ENCODE measurements at places on chromosomes 6 and 20.

GRCh38 chr20:50378170-50379000 is 131.8 kb upstream of the PTPN1 start:
- DNase-seq, result no peak

GRCh38 chr20:48892891-48893290 is 28.6 kb upstream of the ARFGEF2 start:
- no peak for DNase-seq

DNA sequence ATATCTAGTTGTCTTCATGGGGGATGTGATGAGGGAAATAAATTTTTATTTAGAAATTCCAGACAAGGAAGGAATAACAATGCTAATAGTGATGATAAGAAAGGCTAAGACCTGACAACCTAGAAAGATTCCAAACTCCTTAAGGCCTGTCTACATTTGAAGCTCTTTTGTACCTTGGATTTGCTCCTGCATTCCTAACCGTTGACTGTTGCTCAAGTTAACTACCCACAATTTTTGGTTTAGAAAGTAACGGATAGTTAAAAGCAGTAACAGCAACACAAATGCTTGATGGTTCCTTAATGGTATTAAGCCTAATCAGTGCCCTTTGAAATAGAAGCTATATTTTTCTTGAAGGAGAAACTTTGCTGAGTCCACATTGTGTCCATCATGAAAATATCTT is 52.9 kb downstream of the TRMT11 start:
- no peak for DNase-seq

DNA sequence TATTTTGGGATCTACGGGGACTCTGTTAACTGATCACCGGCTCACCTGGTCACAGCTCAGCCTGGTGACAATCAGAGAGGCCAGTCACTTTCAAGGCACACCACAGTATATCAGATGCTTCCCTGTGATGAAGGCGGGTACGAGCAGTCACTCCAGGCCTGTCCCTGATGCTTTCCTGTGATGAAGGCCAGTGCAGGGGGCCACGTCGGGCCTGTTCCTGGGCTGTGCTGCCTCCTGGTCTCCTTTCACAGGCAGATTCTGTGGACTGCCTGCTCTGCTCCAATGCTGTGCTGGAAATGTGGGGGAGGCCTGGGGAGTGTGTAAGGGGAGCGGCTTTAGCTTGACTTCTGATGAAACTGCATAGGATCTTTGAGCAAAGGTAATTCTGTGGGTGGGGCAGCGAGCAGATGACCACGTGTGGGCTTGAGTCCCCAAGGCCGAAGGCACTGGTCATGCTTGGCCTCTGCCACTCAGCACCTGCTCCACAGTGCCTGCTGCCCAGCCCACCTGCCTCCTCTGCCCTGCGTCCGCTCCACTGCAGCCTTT is 372.6 kb downstream of the TAF4 start:
- DNase-seq, result no peak

DNA sequence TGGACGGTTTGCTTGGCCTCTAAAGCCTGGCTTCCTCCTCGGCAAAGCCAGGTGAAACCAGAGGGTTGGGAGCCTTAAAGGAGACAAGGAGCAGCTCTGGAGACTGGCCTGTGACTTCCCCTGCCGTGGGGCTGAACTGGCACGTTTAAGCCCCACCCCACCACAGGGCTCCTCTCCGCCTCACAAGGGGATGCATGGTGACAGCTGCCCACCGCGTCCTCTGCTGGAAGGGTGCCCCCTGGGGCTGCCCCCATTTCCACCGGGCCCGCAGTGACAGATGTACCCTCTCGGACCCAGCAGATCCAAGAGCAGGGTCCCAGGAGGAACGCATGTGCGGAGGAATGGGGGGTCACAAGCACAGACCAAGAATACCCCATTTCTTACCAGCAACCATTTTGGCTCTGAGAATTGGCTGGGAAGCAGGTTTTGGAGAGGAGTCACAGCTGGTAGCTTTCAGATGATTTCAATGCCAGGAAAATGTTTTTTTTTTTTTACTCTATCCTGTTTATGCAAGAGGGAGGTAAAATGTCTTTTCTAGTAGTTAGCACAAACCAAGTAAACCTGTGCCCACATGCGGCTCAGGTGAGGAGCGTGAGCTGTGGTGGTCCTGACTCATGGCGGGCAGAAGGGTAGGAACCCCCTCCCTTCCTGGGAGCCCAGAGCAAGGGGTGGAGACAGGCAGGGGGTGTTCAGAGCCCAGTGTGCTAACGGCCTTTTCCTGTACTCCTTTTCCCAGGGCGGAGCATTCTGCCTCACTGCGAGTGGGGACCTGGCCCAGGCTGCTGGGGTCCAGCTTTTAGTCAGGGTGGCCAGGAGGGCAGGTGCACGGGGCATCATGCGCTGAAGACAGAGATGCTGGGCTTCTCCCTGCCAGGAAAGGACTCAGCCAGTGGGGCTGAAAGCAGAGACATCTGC is 33.0 kb downstream of the FRMD1 start:
- DNase-seq, result no peak

DNA sequence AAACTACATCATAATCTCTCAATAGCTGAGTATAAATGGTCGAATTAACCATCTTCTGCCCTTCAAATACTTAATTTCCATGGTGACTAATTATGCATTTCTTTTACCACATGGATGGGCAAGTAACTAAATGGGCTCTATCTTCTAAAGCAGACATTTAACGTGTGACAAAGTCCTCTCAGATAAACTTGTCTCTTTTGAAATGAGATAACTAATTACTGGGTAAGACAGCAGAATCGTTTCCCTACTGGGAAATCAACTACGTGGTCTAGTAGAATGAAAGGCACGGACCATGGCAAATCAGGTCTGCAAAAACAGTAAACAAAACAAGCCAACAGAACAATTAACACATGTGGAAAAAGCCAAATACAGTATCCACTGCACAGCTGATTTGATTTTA is 137.7 kb downstream of the BACH2 start:
- DNase-seq, result no peak

- DNase-seq, result peak; percentile 18
Measured at GRCh38 chr6:127515234-127515793, 3.8 kb downstream of the MTCL3 start.

- DNase-seq, result no peak
Measured at GRCh38 chr6:38722038-38722437, 6.9 kb downstream of the DNAH8 start.

- DNase-seq, result no peak
Measured at GRCh38 chr20:740162-740561, 28.1 kb downstream of the SLC52A3 start.

DNA sequence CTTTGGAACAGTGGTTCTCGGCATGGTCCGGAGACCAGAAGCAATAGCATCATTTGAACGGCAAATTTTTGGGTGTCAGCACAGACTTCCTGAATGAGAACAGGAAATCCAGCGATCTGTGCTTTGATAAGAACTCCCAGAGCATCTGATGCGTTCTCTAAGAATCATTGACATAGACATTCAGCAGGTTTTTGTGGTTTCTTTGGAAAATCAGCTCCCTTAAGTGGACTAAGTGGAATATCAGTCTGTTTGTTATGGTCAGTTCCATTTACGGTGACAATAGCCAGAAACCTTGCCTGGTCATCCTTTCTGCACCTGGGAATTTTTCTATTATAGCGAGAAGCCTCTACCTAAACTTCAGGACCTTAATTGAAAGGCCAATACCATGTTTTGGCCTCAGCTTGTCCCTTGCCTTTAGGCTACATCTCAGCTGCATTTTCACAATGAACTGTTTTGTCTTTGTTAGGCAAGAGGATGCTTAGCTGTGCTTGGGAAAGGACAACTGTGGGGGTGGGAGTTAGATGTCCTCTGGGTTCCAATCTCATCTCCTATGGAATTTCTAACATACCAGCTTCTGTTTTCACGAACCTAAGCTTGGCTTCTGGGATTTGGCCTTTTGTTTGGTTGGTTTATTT is 299.7 kb downstream of the CDKAL1 start:
- no peak for DNase-seq

DNA sequence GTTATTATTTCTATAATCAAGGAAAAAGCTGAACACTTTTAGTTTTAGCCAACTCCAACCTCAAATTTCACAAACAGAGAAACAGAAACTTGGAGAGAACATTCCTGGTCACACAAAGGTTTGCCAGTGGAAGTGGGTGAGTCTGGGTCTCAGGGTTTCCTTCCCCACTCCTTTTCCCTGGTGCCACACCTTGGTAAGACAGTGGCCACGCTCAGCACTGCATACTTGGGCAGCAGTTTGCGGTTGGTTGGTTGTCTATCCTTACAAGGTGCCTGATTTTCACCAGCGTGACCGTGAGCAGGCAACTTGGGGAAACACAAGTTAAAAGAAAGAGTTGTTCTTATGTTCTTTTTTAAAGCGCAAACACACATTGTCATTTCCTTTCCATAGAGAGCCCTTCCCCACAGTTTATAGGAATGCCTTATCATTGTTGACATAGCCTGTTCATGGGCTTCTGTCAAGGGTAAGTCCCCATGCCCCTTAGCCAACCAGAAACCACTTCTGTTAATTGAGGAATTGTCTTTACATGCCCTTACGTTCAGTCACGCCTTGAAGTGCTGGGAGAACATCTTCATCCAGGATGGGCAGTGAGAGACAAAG is 82.2 kb downstream of the RIN2 start:
- no peak for DNase-seq

DNA sequence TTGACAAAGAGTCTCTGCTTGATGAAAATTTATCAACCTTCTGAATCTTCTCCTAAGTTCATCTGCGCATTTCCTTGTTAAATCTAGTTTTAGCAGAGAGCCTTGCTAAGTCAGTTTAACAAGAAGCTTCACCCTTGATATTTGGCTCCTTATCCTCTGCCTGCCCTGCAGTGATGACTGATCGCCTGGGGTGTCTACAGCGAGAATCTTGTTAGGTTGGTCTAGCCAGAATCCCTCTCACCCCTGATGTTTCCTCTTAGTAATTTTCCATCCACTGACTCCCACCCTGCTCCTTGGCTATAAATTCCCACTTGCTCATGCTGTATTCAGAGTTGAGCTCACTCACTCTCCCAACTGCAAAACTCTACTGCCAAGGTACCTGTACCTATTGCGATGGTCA is 114.1 kb downstream of the TENT5A start:
- no peak for DNase-seq

DNA sequence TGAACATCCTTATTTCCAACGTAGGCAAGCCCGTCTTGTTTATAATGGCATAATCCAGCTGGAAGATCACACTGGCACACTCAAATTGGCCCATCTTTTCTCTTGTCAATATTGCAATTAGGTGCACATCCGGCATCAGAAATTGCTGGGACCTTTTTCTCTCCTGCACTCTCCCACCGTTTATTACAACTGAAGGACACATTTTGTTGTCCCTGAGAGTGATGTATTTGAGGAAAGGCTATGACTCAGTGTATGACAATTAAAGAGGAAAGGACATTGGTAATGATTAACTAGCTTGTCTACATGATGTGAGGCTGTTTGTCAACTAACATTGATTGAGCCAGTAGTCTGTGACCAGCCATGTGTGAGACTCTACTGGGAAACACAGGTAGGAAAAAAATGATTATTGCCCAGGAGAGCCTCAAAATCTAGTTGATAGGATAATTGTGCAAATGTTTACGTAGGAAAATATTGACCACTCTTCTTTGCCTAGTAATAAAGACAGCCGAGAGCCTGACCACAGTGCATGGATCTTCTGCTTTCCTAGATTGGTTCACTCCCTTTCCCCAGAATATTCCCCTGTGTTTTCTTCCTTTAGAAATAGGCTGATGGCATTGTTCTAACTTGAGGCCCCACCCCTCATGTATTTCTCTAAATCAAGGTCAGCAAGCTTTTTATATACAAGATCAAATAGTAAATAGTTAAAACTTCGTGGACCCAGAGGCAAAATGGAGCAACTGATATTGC is 230.0 kb upstream of the BTBD3 start:
- DNase-seq, result no peak

GRCh38 chr20:621125-621756 is 11.1 kb upstream of the TCF15 start:
- DNase-seq, result no peak

- DNase-seq, result no peak
Measured at GRCh38 chr6:79574630-79575225, 37.5 kb upstream of the LCA5 start.

GRCh38 chr6:5084360-5084780 is 771 bp upstream of the PPP1R3G start:
- no peak for DNase-seq

DNA sequence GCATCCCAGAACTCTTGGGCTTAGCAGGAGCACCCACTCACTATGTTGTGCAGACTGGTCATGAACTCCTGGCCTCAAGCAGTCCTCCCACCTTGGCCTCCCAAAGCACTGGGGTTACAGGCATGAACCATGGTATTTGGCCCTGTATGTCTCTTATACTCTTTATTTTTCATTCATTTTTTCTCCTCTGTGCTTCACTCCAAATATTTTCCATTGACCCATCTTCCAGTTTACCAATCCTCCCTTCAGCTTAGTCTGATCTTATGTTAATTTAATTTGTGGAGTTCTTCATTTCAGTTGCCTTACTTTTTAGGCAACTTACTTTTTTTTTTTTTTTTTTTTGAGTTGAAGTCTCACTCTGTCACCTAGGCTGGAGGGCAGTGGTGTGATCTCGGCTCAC is 79.5 kb downstream of the EZR start:
- DNase-seq, result no peak

DNA sequence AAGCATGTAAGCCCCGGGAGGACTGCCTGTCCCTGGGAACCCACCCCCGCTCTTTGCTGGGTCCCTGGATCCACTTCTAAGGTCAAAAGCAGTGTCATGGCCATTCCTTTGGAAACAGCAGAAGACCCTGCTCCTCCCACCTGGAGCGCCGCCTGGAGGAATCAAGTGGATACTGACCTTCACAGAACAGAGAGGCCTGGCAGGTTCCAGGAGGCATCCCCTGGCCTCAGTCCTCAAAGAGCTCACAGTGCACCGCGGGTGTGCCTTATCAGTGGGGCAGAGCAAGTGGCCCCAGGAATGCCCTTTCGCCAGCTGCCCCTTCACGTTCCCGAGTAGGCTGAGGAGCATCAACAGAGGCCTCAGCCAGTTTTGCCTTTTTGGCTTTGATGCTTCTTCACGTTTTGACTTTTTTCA is 11.1 kb upstream of the SLC4A11 start:
- DNase-seq, result no peak

DNA sequence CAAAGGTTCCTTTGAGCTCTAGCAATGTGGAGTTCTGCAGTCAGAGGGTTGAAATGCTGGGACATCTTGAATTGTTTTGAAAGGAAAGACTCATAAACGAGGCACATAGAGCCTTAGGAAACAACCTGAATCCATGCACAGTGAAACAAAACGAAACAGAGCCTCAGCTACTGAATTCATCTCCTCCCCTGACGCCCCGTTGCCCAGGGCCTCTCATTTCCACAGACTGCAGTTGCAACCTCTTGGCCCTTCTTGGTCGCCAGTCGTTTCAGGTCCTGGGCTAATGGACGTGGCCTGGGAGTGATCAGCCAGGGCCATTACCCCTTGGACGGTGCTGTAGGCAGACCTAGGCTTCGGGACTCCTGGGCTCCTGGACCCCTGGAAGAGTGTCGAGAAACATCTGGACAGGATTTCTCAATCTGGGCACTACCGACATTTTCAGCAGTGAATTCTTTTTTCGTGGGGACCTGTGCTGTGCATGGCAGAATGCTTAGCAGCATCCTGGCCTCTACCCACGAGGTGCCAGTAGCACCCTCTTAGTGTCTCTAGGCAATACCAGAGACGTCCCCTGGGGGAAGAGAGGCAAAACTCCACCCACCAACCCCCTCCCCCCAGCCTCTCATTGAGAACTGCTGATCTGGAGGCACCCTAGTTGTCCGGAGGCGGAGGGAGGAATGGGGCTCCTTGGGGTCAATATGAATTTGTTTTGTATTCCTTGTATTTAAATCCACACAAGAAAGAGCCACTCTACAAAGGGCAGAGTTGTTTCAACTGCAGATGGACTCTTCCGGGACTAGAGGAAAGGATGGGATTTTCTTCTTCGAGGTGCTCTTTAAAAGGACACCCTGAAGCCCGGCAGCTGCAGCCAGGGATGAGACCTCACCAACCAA is 50.2 kb downstream of the TMEM242 start:
- no peak for DNase-seq

GRCh38 chr20:49480236-49480635 is 2.2 kb downstream of the KCNB1 start:
- DNase-seq, result no peak

Measured in stimulated activated CD8-positive, alpha-beta memory T cell treated with anti-CD3 and anti-CD28 coated beads, Interleukin-15, amount 100 ng/mL, for 48 hours (primary cell).